ENCODE measurements at places on chromosomes 1 and 21.

DNA sequence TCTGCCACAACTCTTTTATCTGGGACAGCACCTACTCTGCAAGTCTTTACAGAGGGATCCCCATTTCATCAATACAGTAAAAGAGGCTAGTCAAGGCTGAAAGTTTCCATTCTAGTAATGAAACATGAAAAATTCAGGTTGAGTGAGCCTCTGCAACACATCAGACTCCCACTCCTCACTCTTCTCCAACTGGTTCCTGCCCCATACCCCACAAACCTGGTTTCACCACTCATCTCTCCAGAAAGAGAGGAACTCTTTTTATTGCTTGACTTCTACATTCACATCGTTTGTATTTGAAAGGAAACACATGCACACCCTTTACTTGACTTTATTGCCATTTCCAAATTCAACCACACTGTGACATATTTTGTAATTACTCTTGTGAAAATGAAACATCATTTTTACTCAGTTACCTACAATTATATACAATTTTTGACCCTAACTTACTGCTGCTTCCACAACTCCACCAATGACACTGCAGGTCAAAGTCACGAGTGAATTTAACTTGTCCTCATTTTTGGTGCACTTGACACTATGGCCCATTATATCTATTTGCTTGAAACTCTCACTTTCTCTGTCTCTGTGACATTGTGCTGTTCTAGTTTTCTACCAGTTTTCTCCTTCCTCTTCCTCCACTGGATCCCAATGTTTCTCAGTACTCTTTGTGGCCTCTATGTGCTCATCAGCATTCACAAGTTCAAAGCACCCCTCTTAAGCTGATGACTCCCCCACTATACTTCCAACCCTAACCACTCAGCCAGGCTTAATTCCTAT, 8.0 kb downstream of the STX6 start:
- no peak for DNase-seq

DNA sequence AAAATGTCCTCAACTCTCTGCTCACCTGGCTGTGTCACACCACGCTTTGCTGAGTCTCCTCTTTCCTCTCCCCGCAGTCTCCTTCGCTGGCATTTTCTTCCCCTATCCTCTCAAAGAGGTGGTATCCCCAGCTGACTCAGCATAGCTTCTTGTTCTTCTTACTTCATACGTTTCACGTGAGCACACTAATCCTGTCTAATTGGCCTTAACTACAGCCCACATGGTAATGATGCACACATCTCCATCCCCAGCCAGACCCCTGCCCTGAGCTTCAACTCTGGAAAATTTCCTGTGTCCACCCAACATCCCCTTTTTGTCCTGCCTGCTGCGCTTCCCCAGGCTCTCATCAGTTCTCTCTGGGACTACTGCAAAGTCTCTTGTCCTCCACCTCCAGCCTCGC, 169.8 kb downstream of the TTLL7 start:
- no peak for DNase-seq

- no peak for DNase-seq
These were observed 258.9 kb upstream of the PROX1 start for GRCh38 chr1:213728593-213729536.

DNA sequence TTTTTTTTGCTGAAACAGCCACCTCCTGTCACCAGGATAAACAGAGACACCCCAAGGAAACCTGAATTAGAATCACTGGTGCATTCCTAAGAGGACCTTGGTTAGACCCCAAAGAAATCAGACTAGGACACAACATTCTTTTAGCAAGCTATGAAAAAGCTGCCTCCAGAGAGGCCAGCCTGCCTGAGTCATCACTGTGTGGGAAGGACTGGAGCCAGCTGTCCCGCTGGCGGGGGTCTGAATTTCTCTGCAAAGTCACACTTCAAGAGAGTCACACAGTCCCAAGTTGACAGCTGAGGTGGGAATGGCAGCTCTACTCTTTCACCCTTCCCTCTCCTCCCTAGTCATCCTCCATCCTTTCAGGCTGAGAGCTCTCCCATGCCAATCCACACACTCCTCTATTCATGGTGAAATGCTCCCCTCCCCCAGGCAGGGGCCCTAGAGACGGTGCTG, 405.0 kb upstream of the POU3F1 start:
- DNase-seq: no peak

GRCh38 chr1:42319128-42319851, 15.7 kb downstream of the FOXJ3 start:
- DNase-seq: no peak

GRCh38 chr21:25461725-25462124, 145.6 kb downstream of the MRPL39 start:
- no peak for DNase-seq

DNA sequence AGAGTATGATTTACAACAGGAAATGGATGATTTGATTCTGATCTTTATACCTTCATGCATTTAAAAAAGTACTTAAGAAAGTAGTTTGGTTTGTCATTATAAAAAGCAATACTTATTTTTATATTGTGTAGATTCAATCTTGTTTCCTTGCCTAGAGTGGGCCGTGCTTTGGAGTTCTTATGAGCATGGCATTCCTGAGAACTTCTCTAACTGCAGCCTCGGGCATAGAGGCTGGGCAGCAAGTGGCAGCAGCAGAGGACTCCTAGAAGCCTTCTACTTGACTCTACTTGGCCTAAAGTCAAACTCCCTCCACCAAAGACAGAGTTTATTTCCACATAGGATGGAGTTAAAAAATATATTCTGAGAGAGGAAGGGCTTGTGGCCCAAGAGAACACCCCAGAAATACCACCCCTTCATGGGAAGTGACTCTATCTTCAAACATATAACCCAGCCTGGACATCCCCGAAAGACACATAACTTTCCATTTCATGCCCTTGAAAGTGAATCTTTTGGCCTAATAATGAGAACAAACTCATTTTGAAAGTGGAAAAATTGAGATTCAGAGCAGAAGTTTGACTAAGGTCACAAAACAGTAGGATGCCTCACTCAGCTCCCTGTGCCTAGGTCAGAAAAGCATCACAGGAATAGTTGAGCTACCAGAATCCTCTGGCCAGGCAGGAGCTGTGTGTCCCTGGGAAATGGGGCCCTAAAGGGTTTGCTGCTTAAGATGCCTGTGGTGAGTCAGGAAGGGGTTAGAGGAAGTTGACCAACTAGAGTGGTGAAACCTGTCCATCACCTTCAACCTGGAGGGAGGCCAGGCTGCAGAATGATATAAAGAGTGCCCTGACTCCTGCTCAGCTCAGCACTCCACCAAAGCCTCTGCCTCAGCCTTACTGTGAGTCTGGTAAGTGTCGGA, at the start of gene IVL:
IVL (plus strand) TSS at position 861 of the 916 bp plus-strand sequence. CDS start 1,252 bp downstream, outside the sequence.
- no peak for DNase-seq

GRCh38 chr21:45039317-45040156, 34.8 kb upstream of the ADARB1 start:
- no peak for DNase-seq

- DNase-seq: peak; percentile 7
These were observed 858 bp upstream of the SUSD4 start for GRCh38 chr1:223364685-223365382.

DNA sequence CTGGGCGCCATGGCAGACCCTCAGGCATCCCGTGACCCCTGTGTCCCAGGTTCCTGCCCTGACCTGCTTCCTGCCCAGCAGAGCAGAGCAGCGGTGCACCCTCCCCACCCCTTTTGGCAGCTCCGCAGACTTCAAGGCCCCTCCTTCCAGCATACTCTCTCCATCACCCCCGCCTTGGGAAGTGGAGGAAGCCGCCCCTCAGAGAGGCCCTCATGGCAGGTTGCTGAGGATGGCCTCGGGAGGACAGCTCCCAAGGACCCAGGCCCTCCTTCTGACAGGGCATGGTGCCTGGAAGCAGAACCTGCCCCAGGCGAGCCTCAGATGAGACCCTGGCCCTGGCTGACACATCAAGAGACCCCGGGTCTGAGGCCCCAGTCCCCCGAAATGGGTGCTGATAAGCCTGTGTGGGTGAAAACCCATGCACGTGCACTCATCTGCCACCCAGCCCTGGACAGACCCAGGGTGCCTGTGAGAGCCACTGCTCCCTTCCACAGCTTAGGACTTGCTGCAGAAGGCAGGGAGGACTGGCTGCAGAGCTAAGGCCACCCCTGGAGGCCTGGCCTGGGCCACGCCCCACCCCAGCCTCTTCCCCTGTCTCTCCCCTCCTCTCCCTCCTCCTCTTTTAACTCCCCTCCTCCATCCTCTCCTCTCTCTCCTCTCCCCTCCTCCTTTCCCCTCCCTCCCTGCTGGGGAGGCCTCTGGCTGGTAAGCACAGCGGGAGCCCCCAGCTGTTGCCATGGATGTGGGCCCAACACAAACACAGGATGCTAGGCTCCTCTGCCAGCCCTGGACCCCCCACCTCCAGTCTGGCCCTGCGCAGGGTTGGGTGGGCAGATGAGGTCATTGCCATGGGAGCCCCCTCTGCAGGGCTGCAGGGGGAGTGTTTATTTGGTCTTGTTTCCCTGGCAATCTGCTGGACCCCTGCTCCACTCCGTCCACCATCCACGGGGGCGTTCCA, 33.7 kb downstream of the WNT9A start:
- no peak for DNase-seq

DNA sequence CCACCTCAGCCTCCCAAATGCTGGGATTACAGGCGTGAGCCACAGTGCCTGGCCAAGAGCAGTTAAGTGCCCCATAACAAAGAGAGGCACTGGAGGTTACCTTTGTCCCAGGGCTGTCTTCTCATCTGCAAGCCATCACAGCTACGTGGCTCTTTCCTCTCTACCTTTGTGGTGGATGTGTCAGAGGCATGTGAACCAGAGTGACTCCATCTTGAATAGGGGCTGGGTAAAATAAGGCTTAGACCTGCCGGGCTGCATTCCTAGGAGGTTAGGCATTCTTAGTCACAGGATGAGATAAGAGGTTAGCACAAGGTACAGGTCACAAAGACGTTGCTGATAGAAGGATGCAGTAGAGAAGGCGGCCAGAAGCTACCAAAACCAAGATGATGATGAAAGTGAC, 59.4 kb upstream of the POU2F1 start:
- DNase-seq: no peak

- no peak for DNase-seq
These were observed 12.6 kb upstream of the NTPCR start for GRCh38 chr1:232937741-232938375.

DNA sequence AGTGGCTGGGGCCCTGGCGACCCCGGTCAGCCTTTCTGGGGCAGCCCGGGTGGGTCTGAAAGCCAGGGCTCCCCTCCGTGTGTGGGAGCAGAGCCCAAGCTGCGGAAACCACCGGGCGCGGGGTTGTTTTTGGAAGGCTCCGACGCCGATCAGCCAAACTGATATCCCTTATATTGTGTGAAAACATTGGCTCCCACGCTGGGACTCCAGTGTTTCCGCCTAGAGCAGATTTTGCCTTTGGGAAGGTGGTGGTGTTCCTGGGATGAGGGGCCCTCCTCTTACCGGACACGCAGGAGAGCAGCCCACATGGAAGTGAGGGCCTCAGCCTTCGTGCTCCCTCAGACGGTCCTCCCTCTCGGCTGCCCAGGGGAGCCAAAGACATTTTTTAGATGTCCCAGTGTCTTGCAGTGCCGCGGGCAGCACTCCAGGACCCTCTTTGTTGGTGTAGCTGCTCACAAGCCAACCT, 54.3 kb downstream of the NGF start:
- DNase-seq: no peak

DNA sequence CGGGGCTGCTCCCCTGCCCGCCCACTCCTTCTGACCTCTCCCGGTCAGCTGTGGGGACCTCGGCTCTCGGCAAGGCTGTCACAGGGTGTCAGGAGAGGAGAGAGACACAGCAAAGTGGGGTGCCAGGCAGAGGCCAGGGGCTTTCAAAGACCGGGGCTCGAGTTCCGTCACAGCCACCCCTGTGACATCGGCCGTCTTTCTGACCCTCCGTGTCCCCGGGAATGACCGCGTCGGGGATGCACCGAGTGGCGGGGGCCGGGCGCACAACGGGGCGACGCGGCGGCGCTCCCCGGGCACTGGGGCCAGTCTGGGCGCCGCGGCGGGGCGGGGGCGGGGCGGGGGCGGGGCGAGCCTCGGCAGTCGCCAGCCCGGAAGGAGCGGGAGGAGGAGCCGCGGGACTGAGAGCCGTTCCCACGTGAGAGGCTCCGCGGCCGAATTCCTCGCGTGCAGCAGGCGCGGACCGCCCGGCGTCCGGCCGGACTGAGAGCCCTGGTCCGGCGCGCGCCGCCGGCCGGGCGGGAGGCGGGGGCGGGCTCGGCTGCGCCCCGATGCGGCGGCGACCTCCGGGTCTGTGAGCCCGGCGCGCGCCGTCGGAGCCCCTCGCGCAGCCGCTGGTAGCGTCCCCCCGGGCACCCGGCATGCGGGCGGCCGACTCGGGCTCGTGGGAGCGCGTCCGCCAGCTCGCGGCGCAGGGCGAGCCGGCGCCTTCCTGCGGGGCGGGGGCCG, 229.7 kb upstream of the TMEM51 start:
- peak; percentile 25 for DNase-seq

GRCh38 chr21:30146558-30147282, 19.9 kb downstream of the CLDN17 start:
- DNase-seq: no peak

DNA sequence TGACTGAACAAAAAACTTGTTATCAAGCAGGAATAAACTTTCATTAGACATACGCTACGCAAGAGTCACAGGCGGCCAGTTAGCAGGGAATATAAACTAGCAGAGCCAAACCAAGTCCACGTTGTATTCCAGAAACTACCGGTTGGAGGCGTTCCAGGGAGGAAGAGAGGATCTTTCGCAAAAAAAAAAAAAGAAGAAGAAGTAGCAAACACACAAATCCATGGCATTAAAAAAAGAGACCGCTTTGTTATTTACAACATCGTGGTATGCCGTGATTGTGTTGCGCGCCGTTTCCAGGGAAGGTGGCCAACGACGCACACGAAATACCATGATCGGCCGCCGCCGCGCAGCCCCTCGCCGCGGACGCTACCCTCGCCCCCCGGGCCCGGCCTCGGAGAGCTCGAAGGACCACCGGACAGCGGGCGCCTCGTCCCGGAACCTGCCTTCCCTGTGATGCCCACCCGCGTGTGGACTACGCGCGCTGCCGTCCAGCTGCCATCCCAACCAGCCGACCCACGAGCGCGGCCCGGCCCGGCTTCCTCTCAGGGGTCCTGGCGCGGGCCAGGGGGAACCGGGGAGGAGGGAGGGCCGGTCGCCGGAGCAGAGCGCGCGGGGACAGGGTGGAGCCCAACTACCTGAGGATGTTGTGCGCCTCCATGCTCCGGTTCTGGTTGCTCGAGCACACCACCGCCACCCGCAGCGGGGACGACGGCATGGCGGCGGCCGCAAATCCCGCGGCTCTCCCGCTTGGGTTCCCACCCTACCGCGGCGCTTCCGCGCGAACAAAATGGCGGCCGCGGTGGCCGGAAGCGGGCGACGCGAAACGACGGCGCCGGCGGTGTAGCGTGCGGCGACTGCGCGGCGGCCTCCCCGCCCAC, 581 bp downstream of the SSU72 start:
- peak; percentile 66 for DNase-seq

DNA sequence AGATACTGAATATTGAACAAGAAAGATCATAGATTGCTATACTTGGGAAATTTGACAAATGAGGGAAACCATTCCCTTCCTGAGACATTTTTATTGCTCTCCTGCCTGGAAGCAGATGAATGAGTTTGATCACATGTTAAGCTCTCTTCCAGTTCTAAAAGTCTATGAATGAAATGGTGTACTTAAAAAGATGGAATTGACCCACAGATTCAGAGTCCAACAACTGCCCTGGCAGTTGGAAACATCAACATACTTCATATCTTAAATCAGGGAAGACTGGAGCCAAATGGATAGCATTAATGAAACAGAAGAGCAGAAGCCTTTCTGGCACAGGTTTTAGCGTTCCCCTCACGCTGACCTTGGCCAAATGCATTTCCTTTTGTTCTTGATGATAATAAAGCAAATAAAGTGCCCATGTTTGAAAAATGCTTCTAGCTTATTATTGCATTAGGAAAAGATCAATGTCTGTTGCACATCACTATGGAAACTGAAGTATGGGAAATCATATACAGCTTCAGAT, 142.6 kb downstream of the ESRRG start:
- DNase-seq: no peak
